ENCODE measurements at places on chromosomes 3 and 15.

DNA sequence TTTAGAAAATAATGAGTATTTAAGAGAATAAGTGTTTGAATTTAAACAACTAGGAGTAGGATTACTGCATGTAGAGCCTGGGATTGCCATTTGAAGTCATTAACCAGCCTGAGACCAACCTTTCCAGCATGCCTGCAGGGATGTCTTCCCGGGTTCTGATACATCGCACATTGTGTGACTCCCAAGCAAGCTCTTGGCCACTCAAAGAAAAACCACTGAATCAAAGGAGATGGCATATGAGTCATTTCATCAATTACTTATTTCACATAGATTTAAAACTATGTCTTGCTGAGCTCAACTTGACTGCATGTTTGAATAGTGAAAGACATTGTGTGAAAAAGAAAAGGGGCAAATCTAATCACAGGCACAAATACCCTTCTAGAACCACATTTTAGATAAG lies 15.0 kb upstream of the THBS1 start:
- DNase-seq = no peak

DNA sequence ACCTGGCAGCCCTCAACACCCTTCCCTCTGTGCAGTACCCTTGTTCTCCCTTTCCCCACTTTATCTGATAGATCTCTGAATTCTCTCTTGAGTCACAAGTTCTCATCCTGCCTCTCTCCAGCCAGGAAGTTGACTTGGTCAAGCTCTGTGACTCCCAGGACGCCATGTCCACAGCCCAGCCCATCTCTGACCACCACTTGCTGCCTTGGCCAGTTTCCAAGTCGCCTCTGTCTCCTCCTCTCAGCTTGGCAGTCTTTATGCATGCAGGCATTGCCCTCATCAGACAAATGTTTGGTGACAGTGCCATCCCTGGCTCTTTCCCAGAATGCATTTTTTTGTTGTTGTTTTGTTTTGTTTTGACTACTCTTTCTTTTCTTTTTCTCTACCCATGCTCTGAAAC lies 25.7 kb downstream of the ZNF35 start:
- no peak for DNase-seq

- no peak for DNase-seq
These were observed 44.5 kb downstream of the XXYLT1 start for GRCh38 chr3:195226445-195226844.

GRCh38 chr3:115321400-115321805 lies 174.3 kb upstream of the ZBTB20 start:
- peak; percentile 82 for DNase-seq

GRCh38 chr3:129387487-129387886 lies 40.9 kb downstream of the EFCAB12 start:
- DNase-seq = no peak

GRCh38 chr15:39468331-39468730 lies 112.5 kb upstream of the THBS1 start:
- no peak for DNase-seq

- no peak for DNase-seq
These were observed 78.6 kb downstream of the PEX5L start for GRCh38 chr3:179958143-179958542.

DNA sequence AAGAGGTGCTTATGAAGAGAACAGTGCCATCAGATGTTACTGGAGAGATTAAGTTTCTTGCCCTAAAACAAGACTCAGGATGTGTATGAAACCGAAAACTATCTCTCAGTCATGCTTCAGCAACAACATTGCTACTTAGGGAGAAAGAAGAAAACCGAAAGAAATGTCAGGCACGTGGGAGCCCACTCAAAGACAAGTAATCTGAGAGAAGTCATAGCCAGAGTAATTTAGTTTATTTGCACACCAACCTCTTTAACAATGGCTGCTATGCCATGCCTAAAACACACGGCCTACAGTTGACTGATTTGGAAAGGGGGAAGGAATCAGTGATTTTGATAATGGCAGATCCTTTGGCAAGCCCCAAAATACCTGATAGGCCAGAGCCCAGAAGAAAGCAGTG lies 162.9 kb downstream of the TIGIT start:
- no peak for DNase-seq

DNA sequence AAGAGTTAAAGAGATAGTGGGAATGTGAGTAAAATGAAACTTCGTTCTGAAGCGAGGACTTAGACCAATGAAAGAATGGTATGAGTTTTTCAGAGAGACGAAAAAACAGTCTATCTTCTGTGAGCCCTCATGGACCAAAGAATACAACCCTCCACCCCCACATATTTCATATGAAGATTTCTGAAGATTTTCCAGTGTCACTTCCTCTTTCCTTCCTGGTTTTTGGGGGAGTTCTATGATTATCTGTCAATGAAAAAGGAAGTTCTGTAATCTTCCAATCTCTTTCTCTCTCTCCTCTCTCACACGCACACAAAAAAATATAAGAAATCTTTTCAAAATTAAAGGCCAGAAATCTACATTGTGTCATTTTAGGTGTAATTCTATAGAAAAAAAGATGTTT lies 27.7 kb downstream of the CMSS1 start:
- DNase-seq = no peak

DNA sequence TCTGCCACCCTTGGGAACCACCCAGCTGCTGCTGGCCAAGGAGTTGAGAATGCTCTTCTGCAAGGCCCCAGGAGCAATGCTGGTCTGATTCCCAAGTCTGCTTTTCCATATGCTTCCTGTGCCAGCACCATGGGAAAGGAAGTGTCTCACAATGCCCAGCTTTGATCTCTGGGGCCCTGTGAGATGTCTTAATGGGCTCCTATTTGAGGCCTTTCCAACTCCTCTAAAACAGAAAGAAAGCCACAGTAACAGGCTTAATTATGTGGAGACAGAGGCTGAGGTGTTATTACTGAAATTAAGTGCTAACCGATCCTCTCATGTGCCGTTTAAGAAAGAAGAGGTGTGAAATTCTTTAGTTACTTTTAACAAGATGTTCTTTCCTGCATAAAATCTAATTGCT lies 4.5 kb downstream of the EOGT start:
- DNase-seq = no peak

- DNase-seq = no peak
These were observed 35.8 kb downstream of the ZNF710 start for GRCh38 chr15:90036806-90037510.

GRCh38 chr3:189132231-189132671 lies 39.5 kb upstream of the TPRG1 start:
- peak; percentile 72 for DNase-seq

DNA sequence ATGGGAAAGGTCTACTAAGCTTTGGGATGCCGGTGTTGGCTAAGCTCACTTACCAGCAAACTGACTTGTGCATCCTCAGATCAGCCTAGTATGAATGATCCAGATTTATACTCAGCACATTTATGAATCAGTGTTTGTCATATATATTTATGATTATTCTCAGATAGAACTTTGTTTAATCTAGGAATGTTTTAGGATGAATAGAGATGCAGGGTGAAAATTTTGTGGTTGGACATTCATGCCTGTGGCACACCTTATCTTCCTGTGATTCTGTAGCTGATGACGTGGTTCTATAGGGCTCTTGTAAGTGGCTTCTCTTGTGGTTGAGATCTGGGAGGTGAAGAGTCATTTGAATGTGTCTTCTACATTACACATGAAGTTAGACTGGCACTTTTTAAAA lies 11.4 kb downstream of the CDIN1 start:
- DNase-seq = peak; percentile 98

GRCh38 chr3:35426366-35426958 lies 212.9 kb upstream of the ARPP21 start:
- DNase-seq = peak; percentile 62

DNA sequence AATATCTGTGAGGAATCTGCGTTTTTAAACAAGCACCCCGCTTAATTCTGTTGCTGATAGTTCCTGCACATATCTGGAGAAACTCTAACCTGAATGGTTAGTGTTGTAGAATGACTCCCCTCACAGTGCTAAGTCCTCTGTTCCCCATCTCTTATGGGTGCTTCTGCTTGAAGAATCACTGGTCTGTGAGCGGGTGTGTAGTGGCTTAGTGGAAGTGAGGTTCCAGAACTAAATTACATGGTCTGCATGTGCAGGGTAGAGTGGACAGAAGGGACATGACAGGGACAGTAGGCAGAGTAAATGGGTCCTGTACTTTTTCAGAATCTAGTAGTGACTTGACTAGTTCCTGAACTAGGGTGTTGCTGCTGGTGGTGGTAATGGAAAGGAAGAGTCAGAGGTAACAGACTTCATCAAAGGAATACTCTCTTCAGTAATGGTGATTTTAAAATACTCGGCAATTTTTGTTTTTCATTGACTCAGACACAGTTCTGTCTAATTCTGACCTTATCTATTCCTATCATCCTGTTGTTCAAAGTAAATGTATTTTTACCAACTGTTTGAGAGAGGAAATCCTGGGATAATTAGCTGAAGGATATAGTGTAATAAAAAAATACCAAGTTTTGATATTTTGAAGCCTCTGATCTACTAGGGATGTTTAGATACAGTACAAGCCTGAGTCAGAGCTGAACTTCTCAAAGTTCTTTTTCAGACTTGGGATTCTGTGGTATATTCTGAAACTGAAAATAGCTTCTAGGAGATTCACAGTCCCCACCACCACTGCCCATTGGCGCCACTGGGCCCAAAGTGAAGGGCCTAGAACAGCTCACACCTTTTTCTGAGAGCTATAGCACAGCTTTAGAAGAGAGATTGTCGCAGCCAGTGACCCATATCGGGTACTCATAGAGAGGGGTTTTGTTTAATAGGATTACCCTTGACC lies 55.5 kb downstream of the FNDC3B start:
- DNase-seq = peak; percentile 49

GRCh38 chr3:103966749-103967148 lies 1400.0 kb upstream of the ALCAM start:
- no peak for DNase-seq

DNA sequence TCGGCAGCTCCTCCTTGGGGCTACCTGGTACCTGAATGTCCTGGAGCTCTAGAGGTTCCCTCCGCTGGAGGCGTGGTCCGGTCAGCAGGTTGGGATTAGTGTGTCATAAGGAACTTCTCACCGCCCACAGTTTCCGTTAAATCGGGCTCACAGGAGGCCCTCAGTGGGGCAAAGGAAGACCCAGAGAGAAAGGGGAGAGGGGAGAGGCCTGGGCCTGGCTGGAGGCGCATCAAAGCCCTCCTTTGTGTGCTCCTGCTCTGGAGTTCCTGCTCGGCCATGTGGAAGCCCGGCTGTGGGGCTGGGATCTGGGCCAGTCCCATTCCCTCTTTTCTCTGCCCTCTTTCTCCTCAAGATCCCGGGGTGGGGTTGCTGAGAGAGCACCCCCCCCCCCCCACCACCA lies at the start of gene RLBP1:
Gene RLBP1, minus strand, starts transcription at position 37 of the 400 bp plus-strand sequence. CDS start 2,604 bp downstream, outside the sequence.
- peak; percentile 29 for DNase-seq

DNA sequence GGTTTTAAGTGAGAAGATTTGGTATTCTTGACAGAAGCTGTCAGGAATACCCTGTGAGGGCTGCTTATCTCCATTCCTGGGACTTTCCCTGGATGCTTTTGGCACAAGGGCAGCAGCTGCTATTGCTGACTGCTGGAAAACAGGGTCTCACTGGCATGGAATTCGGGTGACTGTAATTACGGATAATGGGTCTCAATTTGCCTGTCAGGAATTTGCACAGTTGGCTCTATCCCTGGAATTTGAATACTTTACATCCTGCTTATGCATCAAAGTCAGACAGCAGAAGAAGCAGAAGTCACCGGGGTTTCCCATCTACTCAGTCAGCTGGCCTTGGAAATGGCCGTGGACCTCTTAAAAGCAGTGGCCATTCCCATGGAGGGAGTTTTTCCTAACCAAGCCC lies 25.9 kb upstream of the AKAP13 start:
- DNase-seq = no peak

- DNase-seq = no peak
These were observed 327.9 kb upstream of the TRIM42 start for GRCh38 chr3:140349938-140350337.

DNA sequence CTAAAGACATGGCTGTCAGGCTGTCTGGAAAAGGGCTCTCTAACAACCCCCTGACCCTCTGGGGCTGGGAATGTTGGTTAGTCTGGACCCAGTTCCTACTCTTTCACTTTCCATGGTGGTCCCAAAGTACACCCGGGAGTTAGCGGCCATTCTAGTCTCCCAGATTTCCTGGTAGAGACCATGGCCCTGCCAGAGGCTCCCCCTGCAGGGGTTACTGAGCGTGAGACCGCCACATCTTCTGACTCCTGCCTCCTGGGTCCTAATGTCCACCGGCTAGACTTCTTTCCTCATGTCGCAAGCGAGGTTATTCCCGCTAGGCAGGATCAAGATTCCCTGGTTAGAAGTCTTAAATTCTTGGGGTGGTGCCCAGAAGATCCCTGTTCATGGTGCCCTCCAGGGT lies 540.0 kb upstream of the ROBO1 start:
- DNase-seq = no peak

GRCh38 chr3:24541935-24542334 lies 47.3 kb upstream of the THRB start:
- DNase-seq = no peak

DNA sequence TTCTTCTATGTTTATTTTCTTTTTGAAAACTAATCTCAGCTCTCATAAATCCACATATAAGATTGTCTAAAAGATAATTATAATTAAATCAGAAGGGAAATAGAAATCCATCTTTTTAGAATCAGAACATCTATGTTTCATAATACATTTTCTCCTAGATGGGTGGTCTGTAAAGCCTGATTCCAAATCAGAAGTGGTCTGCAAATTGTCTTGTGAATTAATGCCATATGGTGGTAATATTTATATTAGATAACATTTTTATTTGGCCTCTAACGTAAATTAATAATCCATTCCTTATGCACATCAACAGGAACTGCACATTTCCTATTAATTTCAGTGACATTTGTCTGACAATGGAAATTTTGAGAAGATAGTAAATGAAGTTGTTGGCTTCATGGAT lies 52.8 kb upstream of the TBC1D5 start:
- no peak for DNase-seq

DNA sequence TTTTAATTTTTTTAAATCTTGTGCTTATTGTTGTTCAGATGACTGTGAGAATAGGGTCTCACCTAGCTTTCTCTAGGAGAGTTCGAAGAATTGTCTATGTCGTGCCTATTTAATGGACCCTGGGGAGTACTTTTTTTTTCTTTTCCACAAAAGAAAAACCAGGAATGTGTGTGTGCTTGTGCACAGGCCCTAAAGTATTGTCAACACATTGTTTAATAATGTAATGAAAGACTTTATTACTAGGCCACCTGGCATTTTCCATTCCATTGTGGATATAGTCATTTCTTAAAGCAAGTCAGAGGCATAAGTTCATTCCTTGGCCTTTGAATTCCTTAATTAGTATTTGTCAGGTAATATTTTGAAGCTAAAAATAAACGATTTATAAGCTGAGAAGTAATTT lies 135.9 kb downstream of the KLHL25 start:
- DNase-seq = no peak

DNA sequence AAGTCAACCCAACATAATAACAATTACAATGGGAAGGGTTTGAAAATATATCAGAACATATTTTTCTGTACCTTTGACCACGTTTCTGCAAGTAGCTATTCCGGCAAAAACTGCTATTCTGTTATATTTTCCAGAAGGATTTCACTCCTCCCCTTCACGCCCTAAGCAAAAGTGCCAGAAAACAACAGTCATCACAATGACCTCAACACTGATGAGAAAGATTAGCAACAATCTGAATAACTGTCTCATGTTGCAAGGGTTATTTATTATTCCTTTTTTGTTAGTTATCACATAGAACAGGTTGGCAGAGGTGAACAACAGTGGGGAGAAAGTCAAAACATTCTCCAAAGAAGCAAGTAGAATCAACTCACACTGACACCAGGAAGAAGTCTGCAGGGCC lies 269.4 kb upstream of the ARRDC4 start:
- DNase-seq = no peak
